ENCODE measurements at places on chromosomes 6 and 20. TPM values are rescaled to one million over a fixed set of nuclear protein-coding genes. Genes with fewer than 3 reads are reported as not detected.

DNA sequence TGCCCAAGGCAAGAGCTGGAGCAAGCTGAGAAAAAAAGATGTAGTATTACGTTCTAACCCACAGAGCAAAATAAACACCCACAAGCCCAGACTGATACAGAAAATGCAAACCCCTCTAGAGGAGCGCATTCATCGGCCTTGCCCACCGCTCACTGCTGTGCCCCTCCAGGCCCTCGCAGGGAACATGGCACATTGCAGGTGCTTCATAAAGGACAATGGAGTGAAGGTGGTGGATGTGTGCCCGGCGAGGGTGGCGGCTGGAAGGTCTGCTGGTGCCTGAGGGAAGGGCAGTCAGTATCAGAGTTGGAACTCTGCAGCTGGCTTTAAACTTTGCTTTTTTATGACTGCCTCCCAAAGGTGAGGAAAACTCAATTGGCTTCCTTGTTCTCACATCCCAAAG is 18.5 kb upstream of the IRF4 start:
- no peak for DNase-seq

The TRERF1 gene
- 2.7 TPM for polyA plus RNA-seq

- no peak for DNase-seq
Observed at GRCh38 chr6:121770943-121771342, 335.5 kb downstream of the GJA1 start.

DNA sequence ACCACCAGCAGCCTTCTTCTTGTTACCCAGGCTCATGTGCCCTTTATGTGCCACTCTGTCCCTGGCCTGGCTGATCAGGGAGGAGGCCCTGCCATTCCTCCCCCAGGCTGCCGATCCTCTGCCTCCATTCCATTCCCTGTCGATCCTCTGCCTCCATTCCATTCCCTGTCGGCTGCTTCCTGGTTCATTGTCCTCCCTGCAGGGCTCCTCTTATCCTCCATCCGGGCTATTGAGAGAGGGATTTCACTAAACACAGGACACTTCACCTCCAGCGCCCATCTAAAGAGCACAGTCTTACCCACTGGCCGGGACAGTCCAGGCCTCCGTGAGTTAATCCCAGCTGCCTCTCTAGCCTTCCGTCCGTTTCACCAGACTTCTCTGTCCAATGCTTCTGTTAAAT is 7.7 kb upstream of the TTLL2 start:
- no peak for DNase-seq

DNA sequence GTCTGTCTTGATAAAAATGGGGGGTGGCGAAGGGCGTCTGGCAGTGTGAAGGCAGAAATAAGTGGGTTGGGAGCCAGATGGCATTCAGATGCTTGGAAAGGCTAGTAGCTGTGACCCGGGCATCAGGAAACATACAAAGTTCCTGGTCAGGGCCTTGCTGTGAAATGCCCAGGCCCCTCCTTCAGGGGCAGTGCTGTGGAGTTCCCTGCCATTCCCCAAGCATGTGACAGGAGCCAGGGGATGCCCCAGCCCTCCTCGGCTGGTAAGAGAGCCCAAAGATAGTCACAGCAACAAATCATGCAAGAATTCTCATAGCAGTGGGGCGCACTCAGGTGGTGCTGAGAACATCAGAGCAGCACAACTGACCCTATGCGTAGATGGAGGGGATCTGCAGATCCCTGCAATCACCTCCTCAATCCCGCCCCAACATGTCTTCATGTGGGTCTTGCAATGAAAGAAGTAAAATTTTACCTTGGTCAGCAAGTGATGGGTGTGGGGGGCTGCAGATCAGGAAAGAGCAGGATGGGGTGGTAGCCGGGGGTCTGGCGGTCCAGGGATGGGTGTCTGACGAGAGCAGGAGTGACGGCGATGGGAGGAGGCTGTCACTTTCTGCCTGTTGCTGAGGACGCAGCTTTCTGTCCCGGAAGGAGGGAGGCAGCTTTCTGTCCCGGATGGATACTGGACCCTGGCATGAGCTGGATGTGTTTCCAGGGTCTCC is 39.5 kb downstream of the SLC22A1 start:
- no peak for DNase-seq

GRCh38 chr6:1890071-1890470 is 280.4 kb downstream of the FOXC1 start:
- DNase-seq, result no peak

The FABP7 gene
- polyA plus RNA-seq, result not detected

The LY6G6F gene
- polyA plus RNA-seq, result not detected

DNA sequence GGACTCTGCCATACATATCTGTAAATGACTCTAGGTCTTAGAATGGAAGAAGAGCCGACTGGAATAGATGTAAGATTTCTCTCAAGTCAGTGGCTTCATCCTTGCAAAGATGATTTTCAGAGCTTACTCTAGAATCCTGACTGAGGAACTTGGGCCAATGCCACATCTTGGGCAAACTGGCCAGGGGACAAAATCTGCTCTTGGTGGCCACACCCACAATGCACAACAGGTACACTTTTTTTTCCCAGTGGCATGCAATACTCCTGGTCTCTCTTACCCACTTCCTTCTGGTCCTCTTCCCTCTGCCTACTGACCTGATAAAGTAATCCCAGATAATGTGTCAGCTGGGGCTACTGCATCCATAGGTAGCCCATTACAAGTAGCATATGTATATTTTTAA is 13.4 kb downstream of the CLIC5 start:
- no peak for DNase-seq

Data from BJ (cell line).